ENCODE measurements at places on chromosomes 5 and 9.

DNA sequence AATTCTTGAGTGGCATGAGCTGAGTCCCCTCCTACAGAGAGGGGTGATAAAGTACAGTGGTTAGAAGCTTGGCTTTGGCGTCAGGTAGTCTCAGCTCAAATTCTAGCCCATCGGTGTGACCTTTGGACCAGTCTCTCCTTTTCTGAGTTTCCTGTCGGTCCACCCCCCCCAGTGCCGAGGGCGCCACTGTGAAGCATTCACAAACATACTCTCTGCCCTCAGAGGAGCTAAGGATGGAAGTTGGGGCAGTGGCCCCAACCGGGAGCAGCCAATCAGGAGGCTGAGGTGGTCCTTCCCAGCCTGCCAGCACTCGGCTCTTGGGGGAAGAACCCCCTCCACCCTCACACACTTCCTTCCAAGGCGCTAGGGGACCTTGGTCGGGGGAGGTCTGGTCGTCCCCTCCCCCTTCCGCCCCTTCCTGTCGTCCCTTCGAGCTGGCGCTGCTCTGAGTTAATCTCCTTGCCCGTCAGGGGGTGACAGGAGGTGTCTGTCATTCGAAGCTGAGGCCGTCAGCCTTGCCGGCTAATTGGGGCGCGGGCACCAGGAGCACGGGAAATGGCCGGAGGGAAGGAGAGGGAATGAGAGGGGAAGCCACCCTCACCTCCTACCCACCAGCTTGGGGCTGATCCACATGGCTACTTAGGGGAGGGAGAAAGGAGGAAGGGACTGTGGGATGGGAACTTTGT, 53.0 kb downstream of the CXXC5 start:
- no peak for DNase-seq

DNA sequence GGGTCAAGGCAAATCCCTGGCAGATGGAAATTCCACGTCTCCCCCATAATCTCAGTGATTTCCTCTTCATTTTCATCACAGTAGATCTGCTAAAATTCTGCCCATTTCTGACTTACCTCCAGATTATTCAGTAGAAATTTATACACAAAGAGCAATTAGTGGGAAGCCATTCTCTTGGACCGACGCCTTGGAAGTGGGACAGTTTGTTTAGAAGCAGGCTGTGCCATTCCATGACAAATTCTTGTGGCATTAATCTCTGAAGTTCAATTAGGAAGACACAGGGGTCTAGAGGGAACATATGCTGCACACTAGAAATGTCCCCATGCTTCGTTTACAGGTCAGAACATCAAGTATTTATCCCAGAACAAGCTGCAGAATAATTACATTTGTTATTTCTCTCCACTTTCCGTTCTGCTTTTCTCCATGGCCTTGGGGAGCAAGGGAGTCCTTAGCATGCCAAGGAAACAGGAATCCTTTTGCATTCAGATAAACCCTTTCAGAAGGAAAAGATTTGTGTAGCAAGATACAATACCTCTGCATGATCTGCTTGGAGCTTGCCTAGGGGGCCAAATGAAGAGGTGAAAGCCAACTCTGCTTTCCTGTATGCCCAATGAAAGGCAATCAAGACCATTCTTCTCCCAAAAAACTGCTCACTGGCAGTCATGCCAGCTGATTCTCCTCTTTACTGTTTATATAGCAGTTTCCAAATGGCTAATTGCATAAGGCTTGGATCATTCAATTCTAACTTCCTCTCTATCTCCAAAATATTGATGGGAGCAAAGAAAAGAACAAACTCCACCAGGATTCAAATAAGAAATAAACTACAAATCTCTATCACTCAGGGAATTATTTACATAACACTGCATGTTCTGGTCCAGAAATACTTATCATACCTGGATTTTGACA, 2.5 kb upstream of the PRKACG start:
- no peak for DNase-seq

- DNase-seq = no peak
Observed at GRCh38 chr9:125663127-125663526, 43.9 kb downstream of the MAPKAP1 start.

DNA sequence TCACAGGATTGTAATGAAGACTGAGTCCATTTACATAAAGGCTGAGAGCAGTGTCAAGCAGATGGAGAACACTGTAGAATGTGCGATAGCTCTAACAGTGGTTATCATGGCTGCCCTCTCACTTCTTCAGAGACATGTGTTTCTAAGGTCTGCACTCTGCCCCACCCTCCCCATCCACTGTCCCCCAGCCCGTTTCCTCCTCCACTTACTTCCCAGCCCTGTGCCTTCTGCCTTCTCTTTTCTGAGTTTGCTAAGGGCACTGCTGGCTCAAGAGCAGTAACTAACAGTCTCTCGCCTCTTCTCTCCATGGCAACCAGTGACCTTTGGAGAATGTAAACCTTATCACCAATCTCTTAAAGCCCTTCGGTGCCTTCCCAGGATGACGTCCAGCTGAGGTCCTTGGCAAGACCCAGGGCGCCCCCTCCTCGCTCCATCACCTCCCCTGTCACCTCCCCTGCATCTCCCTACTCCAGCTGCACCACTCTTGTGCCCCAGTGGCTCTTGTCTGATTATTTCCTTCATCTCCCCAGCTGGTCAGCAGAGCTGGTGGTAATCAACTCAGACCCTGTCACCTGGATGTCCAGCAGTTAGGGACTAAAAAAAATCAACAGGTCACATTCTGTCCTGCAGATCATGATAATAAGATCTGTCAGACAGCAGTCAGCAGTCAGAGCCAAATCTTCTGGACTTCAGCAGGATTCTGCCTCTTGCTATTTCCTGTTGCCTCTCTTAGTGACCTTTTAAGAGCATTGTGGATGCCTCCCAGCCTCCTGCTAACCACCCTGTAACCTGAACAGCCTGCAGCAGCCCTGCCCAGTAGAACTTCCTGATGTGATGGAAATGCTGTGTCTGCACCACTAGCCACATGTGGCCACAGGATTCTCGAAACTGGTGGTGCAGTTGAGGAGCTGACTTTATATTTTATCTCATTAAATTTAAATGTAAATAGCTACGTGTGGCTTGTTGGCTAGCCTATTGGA, 9.0 kb downstream of the FXN start:
- DNase-seq = no peak

DNA sequence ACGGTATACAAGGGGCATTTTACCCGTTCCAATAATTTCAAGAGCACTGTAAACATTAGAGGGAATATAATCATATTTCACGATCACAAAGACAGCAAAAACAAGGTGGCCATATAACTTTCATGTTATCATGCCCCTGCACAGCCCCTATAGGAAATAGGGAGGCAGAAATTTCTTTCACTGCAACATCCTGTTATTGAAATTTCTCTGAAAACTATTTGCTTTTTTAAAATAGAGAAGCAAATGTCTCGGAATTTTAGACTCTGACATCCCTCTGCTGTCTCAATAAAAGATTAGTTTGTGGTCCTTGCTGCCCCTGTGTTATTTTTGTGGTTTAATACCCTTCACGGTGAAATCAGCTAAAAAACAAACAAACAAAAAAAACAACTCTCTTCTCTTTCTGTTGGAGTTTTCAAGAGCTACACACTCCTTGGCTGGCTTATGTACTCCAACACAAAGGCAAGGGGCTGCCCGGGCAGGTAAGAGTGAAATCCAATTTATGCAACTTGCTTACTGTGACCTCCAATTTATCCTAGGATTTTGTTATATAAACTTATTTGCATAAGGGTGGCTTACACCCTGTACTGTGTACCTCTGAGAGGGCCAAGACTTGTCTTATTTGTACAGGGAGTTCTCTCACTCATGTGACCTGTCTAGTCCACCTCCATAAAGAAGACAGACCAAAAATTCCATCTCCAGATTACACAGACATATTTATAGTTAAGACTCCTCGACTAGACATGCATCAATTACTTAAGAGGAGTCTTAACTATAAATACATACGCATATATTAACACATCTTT, 223.6 kb downstream of the MLLT3 start:
- no peak for DNase-seq

DNA sequence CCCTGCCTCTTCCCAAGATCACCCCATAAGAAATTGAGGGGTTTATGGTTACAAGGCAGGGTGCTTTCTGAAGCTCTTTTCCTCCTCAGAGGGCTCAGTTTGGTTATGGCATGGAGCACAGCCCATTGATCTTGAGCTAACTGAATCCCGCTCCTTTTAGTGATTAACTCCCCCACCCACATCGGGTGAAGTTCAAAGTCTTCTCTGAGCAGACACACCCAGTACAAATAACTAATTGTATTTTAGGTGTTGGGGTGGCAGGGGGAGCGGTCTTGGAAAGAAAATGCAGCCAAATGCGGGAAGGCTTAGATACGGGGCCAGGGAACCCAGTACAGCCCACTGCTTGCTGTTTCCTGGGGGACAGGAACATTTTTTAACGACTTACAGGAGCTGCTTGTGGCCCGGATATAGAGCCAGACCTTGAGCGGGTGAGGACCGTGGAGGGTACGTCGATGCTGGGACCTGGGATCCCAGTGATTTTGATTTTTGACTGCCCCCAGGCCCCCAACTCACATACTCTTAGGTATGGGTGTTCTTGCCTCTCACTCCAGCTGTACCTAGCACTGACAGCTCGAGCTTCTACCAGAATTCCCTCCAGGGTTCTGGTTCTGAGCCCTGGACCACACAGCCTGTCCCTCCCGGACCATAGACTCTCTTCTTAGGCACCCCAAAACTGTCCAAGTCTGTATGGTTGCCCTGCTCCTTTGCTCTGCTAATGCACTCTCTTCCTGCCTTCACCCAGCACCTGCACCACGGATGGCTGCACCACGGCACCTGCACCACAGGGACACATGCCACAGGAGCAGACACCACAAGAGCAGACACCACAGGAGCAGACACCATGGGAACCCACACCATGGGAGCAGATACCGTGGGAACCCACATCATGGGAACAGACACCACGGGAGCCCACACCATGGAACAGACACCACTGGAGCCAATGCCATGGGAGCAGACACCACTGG, 18.3 kb upstream of the RXRA start:
- DNase-seq = no peak

DNA sequence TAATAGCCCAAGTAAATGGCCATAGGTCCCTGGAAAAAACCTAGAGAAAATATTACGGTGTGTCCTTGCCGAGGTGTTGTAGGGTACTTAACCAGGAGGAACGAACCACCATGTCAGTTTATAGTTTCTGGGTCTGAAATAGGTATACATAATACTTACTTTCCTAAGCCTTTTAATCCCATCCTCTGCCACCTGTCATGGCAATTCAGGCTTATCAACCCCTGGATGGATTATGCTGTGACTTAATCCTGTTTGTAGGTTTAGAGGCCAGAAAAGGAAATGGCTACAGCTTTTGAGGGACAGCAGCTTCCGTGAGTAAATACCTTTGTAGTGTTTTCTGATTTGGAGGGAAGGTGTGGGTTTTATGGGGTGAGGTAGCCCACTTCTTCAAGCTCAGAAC, 89.1 kb upstream of the PTPRD start:
- DNase-seq = no peak

- DNase-seq = no peak
Observed at GRCh38 chr9:137039611-137040366, 6.2 kb downstream of the NPDC1 start.

- DNase-seq = no peak
Observed at GRCh38 chr5:179422908-179423481, 77.7 kb upstream of the ADAMTS2 start.

DNA sequence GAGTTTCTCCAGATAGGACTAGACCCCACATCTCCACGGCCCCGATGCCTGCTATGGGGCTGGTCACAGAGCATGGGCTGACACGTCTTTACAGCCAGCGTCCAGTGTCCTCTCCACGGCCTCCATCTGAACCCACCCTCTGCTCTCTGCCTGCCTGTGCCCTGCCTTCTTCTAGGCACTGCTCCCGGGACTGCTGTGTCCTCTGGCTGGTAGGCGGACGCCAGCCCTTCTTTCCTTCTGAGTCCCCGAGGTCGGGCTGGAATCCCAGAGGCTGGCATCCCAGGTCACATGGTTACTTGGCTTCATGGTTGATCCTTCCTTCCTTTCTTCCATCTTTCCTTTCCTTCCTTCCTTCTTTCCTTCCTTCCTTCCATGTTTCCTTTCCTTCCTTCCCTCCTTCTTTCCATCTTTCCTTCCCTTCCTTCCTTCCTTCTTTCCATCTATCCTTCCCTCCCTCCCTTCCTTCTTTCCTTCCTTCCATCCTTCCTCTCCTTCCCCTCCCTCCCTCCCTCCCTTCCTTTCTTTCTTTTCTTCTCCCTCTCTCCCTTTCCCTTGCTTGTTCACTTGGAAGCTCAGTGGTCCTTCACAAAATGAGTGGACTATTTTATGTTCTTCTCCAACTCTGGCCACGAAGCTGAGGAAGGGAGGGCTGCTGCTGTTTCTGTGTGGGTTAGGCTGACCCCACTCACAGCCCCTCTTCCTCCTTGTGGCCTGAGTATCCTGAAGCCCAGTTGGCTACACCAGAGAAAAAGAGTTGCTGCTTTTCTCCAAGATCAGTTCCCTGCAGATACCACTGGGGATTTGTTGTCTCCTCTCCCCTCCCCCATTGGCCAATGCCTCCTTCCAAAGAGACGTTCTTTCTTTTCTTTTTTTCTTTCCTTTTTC, 66.8 kb upstream of the NEURL1B start:
- no peak for DNase-seq

DNA sequence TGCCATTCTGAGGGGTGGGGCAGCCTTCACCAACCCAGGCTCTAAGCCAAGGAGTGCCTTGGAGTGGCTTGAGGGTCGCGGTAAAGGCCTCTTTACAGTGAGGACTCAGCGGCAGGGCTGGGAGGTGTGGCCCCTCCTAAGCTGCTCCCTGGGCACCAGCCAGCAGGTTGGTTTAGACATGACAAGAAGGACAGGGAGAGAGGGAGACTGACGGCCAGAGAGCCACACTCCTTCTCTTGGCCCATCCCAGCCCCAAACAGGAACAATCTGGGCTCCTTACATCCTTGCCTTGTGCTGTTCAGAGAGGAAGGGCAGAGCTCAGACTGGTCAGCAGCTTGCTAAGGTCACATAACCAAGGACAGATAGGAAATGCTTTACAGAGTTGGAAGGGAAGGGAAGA, 94.5 kb downstream of the LMX1B start:
- DNase-seq = no peak

GRCh38 chr9:101485924-101486692, 47.5 kb upstream of the RNF20 start:
- DNase-seq = no peak

GRCh38 chr5:37668524-37669047, 171.3 kb downstream of the GDNF start:
- DNase-seq = no peak

- no peak for DNase-seq
Observed at GRCh38 chr9:110027671-110028081, 180.3 kb downstream of the C9orf152 start.

GRCh38 chr9:18909140-18910018, 123.6 kb downstream of the SAXO1 start:
- no peak for DNase-seq

- DNase-seq = no peak
Observed at GRCh38 chr9:133304477-133305377, 29.7 kb upstream of the ABO start.

DNA sequence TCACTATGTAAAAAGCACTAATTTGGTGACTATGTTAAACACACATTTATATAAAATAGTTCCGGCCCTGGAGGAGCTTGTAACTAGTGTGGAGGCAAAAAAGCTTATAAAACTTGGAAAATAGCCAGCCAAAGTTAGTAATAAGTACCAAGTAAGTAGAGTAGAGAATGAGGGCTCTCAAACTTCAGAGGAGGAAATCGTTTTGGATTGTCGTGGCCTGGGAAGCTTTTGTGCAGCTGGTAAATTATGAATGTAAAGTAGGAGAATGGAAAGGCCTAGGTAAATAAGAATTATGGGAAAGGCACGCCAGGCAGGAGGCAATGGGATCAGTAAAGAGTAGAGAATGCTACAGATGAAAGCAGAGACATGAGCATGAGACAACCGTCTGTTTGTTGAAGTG, 832.7 kb upstream of the ZNF608 start:
- DNase-seq = no peak

All from central memory CD4-positive, alpha-beta T cell (primary cell).